ENCODE measurements at places on chromosomes 2 and 18.

DNA sequence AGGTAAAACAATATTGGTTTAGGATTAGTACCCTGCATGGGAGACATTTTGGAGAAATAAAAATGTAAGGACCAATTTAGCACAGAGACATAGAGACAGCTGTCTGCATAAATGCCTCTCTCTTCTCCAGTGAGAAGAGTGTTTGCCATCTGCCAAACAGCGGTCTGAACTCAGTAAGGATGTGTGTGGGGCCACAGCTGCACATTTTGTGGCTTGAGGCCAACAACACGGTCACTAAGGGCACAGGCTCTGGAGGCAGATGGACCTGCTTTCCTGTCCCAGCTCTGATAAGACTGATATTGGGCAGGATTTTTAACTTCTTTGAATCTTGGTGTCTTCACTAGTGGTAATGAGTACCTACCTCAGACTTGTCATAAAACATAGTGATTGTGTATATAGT, 10.2 kb downstream of the ZBTB14 start:
- H3K4me3 ChIP-seq = no peak overlapping the region
- H3K36me3 ChIP-seq = peaks cover 8% of the 10 kb centered on the region
- H3K27ac ChIP-seq = no peak overlapping the region
- DNase-seq = no peak
- no peaks in the 10 kb centered on the region for H3K27me3 ChIP-seq

DNA sequence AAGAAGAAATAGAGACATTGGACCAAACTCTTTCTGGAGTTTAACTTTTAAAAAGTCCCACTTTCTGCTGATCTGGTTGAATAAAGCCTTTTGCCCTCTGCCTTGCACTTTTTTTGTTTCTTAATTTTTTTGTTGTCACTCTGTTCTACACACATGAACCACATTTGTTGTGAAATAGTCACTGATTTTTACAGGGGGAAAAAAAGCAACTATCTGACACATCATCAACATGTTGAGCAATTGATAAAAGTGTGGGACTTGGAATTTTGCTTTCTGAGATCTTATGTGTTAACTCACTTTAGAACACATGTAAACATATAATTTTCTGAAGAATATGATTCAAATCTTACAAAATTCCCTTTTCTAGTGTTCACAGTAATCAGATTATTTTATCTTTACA, 414.8 kb upstream of the FIGN start:
- no peaks in the 10 kb centered on the region for H3K27me3 ChIP-seq
- no peak overlapping the region for H3K27ac ChIP-seq
- no peak for DNase-seq
- no peak overlapping the region for H3K4me3 ChIP-seq

GRCh38 chr2:15492773-15493325, 68.3 kb downstream of the NBAS start:
- no peak for DNase-seq
- H3K4me3 ChIP-seq = no peak overlapping the region
- no peaks in the 10 kb centered on the region for H3K27me3 ChIP-seq
- no peak overlapping the region for H3K27ac ChIP-seq

DNA sequence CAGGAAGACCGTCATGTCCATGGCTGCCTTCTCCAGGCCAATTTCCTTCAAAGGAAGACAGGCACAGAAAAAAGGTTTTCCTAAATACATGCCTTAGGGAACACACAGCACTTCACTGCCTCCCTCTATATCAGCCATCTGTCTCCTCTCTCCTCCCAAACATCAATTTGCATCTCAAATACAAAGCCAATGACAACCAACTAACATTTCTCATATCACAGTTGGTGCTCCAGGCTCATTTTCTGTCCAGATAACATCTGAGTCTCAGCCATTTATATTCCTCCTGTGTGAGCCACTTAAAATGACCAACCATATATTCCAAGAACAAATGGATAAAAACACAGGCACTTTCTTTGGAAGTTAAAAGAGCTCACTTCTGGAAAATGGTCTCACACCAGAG, 62.5 kb upstream of the ACAA2 start:
- H3K4me1 ChIP-seq = no peaks in the 10 kb centered on the region
- H3K27ac ChIP-seq = no peak overlapping the region
- no peak overlapping the region for H3K4me3 ChIP-seq
- DNase-seq = no peak
- no peaks in the 10 kb centered on the region for H3K36me3 ChIP-seq
- H3K27me3 ChIP-seq = peaks cover 9% of the 10 kb centered on the region

DNA sequence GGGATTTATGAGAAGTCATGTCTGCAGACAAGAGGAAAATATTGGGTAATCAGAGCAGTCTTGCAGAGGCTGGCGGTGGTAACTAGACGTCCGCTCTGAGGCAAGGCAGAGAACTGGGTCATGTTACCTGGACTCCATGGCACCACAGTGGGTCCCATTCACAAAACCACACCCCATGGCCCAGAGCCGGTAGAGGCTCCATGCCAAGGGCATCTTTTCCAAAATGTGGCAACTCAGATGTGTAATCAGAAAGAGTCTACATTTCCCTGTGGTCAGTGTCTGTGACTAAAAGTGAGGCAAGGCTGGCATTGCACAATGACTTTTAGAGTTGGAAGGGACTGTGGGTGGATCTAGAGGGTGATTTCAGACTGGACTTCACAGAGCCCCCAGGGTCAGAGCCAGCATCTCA, 113.1 kb downstream of the MREG start:
- no peak for DNase-seq
- no peak overlapping the region for H3K27ac ChIP-seq
- H3K4me1 ChIP-seq = no peaks in the 10 kb centered on the region

GRCh38 chr2:24970483-24971285, 1.1 kb downstream of the DNAJC27 start:
- peaks cover 17% of the 10 kb centered on the region for H3K4me1 ChIP-seq
- H3K36me3 ChIP-seq = peaks cover 10% of the 10 kb centered on the region
- H3K27me3 ChIP-seq = no peaks in the 10 kb centered on the region

- no peaks in the 10 kb centered on the region for H3K4me1 ChIP-seq
- H3K27me3 ChIP-seq = no peaks in the 10 kb centered on the region
- DNase-seq = no peak
- H3K4me3 ChIP-seq = no peak overlapping the region
Measured at GRCh38 chr18:11470941-11471340, 138.5 kb upstream of the SLC35G4 start.

DNA sequence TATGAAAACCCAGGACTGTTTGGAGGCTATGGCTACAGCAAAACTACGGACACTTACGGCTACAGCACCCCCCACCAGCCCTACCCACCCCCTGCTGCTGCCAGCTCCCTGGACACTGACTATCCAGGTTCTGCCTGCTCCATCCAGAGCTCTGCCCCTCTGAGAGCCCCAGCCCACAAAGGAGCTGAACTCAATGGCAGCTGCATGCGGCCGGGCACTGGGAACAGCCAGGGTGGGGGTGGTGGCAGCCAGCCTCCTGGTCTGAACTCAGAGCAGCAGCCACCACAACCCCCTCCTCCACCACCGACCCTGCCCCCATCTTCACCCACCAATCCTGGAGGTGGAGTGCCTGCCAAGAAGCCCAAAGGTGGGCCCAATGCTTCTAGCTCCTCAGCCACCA, 12.1 kb downstream of the HOXD3 start:
- peaks cover 18% of the 10 kb centered on the region for H3K4me1 ChIP-seq
- no peaks in the 10 kb centered on the region for H3K36me3 ChIP-seq
- DNase-seq = no peak
